Activated CD4-positive, alpha-beta T cell treated with anti-CD3 and anti-CD28 coated beads, Interleukin-10, Interleukin-2, amounts not matched to agents 100 ng/mL and 50 ng/mL, durations not matched to agents 16 hours and 8 hours (primary cell): ENCODE measurements at places on chromosomes 4 and X.

DNA sequence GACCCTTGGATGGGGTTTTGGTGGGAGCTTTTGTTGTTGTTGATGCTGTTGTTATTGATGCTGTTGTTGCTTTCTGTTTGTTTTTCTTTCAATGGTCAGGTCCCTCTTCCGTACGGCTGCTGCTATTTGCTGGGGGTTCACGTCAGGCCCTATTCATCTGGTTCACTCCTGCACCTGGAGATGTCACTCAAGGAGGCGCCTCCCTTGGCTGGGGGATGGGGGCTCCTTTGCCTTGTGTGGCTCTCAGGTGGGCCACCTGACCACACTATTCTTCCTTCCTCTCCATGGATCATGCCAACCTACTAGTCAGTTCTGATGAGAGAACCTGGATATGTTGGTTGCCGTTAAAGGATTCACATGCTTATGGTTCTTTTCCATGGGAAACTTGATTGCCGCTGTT lies 39.1 kb upstream of the PRPS1 start:
- no peak for DNase-seq

DNA sequence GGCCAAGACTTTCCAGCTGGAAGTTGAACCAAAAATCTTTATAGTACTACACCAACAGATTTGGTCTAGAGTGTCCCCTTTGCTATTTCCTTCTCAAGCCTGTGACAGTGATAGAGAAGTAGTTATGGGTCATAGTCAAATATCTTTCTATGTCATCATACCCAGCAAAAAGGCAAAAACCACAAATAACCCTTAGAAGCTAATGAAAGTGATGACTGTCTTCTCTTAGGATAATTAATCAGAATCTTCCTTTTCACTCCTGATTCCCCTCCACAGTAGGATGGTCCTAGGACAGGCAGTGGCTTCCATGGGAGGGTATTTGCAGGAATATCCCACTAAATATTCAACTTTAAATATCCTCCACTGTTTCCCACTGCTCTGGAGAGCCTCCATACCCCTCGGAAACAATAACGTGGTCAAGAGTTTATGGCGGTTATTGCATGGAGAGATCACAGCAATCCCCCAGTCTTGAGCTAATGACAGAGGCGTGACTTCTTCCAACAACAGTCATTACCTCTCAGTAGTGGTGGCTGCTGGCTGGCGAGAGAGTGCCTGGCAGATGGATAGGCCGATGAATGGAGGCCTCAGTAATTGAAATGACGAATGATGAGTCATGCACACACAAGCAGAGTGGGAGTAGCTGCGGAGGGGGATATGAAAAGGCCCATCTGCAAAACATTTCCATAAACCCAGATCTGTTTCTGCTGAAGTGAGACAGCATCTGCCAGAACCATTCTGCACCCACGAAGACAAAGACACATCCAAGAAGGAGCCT lies 154.9 kb downstream of the STK32B start:
- DNase-seq, result no peak

DNA sequence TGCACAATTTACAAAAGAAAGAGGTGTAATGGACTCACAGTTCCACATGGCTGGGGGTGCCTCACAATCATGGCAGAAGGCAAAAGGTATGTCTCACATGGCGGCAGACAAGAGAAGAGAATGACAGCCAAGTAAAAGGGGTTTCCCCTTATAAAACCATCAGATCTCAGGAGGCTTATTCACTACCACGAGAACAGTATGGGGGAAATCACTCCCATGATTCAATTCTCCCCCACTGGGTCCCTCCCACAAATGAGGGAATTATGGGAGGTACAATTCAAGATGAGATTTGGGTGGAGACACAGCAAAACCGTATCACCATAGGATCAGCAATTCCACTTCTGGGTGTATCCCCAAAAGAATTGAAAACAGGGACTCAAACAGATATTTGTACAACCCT lies 97.5 kb upstream of the STX18 start:
- peak; percentile 4 for DNase-seq

GRCh38 chr4:108651014-108651791 lies 804 bp downstream of the OSTC start:
- peak; percentile 29 for DNase-seq

DNA sequence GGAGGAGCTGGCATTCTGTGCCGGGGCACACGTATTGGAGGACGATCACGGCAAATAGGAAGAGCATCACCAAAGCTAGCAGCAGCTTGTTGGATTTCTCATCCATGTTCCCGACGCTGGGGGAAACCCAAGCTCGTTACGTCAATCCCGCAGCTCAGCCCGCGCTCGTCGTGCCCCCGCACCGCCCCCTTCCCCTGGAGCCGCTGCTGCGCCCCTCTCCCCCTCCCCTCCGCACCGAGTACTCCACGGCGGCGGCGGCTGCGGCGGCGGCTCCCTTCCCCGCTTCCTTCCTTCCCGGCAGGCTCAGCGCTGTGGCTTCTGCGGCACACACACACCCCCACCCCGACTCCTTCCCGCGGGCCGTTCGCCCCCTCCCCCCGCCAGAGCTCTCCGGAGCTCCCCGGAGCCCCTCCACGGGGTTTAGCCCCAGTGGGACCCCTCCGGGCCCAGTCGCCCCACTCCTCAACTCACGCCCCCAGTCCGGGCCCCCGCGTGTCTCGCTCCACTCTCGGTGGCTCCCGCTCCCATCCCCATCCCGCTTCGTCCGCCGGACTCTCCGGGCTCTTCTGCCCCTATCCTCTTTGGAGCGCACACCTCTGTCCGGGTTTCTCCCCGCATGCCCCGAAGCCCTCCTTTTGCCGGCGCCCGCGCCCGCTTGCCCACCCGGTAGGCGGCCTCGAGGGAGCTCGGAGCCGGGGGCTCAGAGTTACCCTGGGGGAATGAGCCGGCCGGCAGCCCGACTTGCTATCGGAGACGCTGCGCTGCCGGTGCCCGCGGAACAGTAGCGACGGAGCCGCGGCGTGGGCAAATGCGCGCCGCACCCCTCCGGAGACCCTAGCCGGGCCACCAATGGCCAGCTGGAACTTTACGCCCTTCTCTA lies 978 bp downstream of the HS6ST2 start:
- no peak for DNase-seq

DNA sequence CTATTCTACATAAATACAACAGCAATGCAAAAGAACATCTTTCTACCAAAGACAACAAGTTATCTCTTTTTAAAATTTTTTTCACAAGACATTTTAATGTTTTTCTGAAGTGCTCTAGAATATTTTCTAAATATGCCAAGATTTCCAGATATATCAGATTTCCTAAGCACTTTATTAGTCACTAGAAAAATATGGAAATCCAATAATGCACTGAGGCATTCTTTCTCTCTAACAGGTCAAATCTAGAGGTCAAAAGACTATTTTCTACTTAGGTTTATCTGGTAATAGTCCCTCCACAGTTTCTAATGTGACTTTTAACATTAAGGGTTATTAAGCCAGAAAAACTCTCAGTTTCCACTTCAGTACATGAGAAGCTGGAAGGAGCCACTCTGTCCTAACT lies 1041.2 kb upstream of the INTU start:
- no peak for DNase-seq

DNA sequence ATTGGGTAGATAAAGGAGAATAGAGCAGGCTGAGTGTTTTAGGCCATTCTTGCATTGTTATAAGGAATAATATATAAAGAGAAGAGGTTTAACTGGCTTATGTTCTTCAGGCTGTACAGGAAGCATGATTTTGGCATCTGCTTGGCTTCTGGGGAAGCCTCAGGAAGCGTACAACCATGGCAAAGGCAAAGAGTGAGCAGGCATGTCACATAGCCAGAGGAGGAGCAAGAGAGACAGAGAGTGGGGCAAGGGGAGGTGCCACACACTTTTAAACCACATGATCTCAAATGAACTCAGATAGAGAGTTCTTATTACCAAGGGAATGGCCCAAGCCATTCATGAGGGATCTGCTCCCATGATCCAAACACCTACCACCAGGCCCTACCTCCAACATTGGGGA lies 4.4 kb upstream of the METTL14 start:
- no peak for DNase-seq

GRCh38 chrX:120781403-120781802 lies 94.3 kb downstream of the CT47B1 start:
- DNase-seq, result no peak

GRCh38 chr4:107006218-107006617 lies 29.9 kb downstream of the DKK2 start:
- no peak for DNase-seq

GRCh38 chr4:94068753-94069719 lies 138.6 kb upstream of the SMARCAD1 start:
- no peak for DNase-seq

GRCh38 chrX:110477593-110478228 lies 119.1 kb downstream of the RTL9 start:
- no peak for DNase-seq

GRCh38 chr4:79831119-79831528 lies 241.9 kb downstream of the ANTXR2 start:
- DNase-seq, result no peak

- no peak for DNase-seq
These were observed 402.8 kb upstream of the NWD2 start for GRCh38 chr4:36841583-36842326.

GRCh38 chrX:101071582-101071981 lies 7.1 kb upstream of the TMEM35A start:
- DNase-seq, result no peak

- DNase-seq, result no peak
These were observed 131.7 kb downstream of the SPCS3 start for GRCh38 chr4:176451443-176451842.

- no peak for DNase-seq
These were observed 61.0 kb downstream of the STX18 start for GRCh38 chr4:4480685-4481398.

DNA sequence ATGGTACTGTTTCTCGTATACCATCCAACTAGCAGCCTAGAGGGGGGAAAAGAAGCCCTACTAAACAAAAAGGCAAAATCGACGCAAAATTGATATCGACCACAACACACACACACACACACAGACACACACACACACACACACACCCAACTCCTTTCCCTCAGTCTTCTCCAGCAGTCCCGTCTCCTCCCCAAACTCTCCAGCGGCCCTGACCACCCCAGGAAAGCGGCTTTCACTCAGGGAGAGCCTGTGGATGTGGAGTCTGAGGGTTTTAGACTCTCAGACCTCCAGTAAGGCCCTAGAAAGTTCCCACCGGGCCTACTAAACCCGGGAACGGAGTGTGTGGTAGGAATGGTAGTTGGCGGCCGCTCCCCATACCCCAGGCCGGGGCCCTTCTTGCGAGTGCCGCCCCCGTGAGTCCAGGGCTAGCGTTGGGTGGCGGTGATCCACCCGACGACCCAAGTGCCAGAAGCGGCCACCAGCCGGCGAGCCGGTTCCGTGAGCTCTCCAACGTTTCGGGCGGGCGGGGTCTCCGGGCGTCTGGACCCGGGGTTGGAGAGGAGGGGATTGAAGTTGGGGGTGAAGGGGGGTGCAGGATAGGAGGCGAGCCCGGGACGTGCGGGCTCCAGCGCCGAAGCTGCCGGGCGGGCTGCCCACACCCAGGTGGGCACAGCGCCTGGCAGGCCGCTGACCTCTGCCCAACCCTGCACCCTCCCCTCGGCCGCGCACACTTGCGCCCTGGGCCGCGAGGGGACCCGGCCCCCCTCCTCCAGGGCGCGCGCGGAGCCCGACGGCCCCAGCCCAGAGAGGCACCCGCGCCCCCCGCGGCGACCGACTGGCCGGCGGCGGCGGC lies 13.7 kb downstream of the ARX start:
- no peak for DNase-seq

DNA sequence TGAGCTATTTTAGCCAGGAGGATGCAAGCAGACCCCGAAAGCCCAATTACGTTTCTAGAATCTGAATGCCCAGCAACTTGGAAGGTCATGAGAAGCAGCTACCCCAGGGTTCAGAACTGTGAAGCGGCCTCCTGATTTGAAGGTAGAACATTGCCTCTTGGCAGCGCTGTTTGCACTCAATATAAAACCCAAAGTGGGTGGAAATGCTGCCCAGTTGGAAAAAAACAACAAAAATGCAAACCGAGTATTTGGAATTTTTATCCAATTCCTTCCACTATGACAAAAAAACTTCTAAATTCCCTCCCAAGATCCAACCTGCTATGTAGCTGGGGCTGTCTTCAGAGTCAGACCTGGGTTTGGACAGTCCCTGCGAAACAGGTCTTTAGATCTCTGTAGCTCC lies 103.3 kb upstream of the RBPJ start:
- no peak for DNase-seq

DNA sequence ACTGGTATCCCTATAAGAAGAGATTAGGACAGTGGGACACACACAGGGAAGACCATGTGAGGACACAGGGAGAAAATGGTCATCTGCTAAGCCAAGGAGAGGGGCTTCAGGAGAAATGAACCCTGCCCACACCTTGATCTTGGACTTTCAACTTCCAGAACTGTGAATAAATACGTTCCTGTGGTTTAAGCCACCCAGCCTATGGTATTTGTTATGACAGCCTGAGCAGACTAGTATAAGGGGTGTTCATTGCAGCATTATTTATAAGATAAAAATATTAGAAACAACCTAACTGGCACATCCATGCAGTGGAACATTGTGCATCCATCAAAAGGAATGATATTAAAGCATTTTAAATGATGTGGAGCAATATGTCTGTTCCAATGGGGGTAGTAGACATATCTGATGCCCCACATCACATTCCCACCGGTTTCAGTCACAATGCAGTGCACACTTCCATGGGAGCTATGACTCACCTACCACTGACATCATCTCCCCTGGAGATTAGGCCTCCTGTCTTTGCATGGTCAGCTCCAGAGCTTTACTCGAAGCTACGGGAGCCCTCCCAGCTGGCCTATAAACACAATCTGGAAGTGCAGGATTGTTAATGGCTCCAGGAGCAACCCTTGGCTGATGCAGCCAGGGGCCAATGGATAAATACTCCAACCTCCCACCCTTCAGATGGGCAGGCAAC lies 38.9 kb upstream of the MAMLD1 start:
- no peak for DNase-seq

GRCh38 chr4:73450398-73451004 lies 14.5 kb downstream of the AFP start:
- DNase-seq, result no peak

GRCh38 chr4:119246177-119246733 lies 33.7 kb downstream of the USP53 start:
- no peak for DNase-seq

GRCh38 chr4:114310296-114310925 lies 288.2 kb upstream of the UGT8 start:
- DNase-seq, result no peak

- DNase-seq, result no peak
These were observed 34.5 kb upstream of the NKRF start for GRCh38 chrX:119640731-119641170.

DNA sequence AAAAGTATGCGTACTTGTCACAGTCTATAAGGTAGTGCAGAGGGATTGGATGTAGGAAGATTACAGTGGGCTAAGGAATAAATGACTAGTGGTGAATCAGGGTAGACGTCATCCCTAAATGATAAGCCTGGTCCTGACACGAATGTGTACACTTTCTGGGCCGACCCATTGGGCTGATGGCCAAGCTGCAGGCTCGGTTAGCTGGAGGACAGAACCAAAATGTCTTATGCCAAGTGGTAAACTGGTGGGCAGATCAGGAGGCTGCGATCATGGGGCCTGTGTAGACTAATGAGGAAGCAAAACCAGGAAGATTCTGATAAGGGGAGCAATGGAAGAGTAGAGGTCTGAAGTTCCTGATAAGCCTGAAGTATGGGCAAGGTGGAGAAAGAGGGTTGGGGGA lies 272.8 kb upstream of the GATB start:
- no peak for DNase-seq

GRCh38 chr4:23305026-23305425 lies 584.8 kb downstream of the PPARGC1A start:
- no peak for DNase-seq
